Kidney epithelial cell (primary cell): ENCODE measurements at places on chromosomes 12 and 14.

- DNase-seq = no peak
Observed at GRCh38 chr12:41511247-41511646, 323.1 kb downstream of the PDZRN4 start.

DNA sequence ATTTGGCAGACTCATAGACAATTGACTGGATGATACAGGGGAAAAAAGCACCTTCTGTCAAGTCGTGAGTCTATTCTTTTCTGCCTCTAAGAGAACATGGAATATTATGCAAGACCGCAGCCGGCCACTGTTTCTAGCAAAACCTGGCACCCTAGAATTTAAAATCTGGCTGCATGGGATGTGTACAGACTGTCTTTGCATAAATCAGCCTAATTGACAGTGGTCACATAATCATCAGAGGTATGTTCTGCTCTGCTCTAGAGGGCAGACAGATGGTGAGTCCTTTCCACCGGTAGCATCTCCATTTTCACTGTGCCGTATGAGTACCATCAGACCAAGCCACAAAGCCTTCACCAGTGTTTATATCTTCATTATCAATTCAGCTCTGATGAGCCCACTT lies 80.6 kb downstream of the KCNK10 start:
- no peak for DNase-seq

DNA sequence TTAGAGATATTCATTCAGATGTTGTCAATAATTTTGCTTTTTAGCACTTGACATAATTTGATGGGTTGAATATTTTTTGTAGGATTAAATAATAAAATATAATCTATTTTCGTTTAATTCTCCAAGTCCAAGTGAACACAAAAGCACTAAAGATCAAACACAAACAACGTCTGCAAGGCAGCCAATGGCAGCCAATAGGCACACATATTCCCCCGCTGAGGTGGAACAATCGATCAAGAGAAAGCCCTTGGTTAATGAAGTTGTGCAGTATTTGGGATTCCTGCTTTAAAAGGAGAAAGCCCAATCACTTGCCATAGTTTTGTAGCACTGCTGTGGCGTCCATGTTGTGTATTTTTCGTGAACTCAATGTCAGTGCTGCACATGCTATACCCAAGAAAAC lies 1.5 kb downstream of the DHRS7 start:
- no peak for DNase-seq

DNA sequence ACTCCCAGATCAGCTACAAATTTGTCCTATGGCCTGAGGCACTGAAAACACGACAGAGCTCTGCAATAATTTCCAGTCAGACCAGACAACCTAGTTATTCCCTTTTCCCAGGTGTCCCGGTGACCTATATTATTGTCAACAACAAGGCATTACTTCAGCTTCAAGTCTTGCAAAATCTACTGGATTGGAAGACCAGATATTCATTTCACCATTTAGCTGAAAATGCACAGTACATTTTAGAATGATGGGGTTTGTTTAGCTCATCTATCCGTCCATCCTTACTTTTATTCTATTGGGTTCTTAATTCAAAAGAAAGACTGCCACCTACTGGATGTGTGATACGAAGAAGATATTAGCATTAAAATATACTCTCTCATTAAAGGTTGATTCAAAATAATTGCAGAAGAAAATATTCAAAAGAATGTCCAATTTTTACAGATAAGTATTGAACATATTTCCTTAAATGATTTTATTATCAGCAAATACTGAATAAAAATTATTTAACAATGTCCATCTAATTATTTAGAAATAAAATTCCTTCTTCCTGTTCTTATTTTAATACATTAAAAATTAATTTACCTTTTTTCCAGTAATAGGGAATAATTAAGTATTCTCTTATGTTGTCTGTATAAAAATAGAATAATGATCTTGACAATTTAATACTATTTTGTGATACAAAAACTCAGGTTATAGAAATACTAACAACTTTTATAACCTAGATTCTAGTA lies 244.9 kb upstream of the LRIG3 start:
- no peak for DNase-seq

- no peak for DNase-seq
Observed at GRCh38 chr12:49960474-49961110, 1.1 kb upstream of the AQP5 start.

- peak; percentile 68 for DNase-seq
Observed at GRCh38 chr14:32076278-32077080, 625 bp upstream of the ARHGAP5 start.

DNA sequence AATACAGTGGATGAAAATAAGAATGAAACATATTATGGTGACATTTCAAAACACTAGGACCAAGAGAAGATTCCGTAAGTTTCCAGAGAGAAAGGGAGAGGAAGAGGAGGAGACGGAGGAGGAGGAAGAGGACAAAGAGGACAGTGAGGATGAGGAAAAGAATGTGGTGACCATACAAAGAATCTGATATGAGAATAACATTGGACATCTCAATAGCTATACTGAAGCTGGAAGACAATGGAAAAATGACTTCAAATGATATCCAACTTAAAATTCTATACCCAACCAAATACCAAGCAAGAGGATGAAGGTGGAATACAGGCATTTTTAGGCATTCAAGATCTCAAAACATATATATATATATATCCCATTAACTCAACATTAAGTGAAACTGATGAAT lies 173.4 kb downstream of the PAWR start:
- no peak for DNase-seq
